NCI-H2081 treated with DMSO at 0.1 percent for 48 hours (cell line): ENCODE measurements at places on chromosomes 13 and 19.

GRCh38 chr19:55440411-55441105, 2.5 kb downstream of the SHISA7 start:
- DNase-seq, result no peak

DNA sequence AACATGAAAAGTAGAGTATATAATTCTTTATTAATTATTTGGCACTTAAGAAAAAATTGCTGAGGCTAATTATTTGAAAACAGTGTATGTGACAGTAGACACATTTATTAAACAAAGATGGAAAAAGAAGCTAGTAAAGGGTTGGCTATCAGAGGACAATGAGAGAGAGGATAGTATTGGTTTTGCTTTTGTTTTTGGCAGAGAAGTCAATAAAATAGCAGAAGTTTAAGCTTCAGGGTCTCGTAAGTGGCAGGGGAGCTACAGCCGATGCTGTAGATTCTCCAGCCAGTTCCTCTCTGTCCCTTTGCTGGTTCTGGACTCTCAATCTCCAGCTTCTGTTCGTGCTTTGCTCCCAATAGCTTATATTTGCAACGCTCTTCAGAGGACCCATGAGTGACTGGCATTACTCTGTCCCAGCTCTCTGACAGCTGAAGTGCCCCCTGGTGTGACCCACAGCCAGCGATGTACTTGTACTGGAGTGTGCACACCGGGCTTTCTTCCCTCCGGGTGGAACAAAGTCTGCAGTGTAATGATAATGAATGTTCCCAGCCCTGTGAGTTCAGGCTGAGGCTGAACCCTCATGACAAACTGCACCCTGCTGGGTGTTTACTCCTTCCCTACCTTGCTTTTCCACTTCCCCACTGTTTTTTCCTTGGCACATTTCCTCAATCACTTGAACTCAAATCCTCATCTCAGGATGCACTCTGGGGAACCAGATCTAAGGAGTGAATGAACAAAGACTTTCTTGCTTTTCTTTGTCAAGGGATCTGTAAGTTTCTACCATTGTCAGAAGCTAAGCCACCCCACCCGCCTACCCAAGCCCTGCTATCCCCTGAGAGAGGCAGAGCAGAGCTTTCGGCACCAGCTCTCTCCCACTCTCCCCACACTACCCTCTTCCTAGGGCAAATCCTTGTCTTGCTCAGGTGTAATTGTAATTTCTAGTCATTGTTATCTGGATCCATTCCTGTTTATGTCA, 254.8 kb downstream of the LHFPL6 start:
- no peak for DNase-seq

DNA sequence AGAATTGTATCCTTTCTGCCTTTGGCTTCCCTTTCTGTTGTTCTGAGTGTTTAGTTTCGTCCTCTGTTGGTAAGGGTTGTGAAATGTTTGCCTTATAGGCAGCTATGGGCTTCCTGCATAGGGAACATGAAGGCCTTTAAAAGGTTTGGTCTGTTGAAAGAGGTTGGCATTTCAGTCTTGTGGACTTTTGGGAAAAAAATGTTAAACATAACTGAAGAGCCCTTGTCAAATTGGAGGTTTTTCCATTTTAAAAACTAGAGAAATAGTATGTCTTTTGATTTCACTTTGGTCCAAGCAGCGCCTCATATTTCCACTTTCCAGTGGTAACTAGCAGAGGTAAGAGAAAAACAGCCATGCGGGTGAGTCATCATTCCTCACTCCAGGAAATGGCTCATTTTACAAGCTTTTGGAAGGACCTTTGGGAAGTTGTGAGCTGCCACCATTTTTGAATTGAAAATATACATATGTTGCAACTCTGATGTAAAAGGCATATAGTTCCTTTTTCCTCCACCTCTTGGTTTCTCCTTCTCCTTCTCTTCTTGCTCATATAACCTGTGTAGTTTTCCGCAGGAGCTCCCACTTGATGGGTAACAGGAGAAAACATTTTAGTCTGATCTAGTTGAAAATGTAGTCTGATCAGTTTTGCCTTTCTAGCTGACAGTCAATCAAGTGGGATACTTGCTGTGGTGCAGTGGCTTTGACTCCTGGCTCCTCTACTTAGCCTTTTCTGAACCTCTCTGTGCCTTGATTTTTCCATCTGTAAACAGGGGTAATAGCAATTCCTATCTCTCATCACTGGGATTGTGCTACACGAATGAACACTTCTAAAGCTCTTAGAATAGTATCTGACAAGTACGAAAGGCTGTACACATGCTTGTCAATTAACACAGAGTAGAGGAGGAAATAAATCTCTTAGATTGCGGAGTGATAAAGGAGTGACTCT, 23.0 kb downstream of the GPC6 start:
- no peak for DNase-seq

DNA sequence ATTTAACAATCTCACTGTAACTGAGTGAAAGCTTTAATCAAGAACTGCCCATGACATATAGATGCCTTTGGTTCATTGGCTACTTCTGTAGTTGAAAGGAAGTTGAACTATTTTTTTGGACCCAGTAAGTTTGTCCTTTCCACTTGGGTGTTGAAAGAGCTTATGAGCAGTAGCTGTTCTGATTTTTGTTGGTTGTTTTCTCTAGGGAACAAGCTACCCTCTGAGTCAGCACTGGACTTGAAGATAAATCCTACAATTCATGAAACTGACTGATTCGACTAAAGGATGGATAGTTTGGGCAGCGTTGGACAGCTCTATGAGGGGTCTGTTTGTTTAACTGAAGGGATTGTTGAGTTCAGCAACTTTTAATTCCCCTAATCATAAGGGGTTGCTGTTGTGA, 101.0 kb downstream of the PAN3 start:
- DNase-seq, result no peak

DNA sequence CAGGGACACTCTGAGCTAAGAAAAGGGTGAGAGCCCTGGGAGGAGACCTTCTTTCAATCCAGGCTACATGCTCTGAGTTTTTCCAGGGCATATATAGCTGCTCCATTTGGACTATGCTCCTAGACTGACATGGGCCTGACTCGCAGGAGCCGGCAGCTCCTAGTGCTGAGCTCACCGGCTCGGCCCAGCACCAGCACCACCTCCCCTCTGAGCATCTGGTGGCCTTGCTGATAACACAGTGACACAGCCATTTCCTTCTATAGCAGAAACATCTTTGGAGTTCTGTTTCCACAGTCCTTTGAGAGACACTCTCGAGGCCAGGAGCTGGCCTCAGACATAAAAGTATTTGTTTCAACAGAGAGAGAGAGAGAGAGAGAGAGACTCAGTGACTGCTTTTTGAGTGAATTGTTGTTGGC, 184.9 kb downstream of the TM9SF2 start:
- no peak for DNase-seq
